ENCODE measurements at places on chromosomes 16 and 17. TPM values are rescaled to one million over a fixed set of nuclear protein-coding genes. Genes with fewer than 3 reads are reported as not detected.

Gene KCNJ12
- total RNA-seq, result 0.33 TPM

Gene CNGB1
- under 0.01 TPM for total RNA-seq

Gene USP43
- 0.98 TPM for total RNA-seq

Gene FAM83G
- 18.9 TPM for total RNA-seq

Gene ADAMTS18
- 81.7 TPM for total RNA-seq

Measured in vein endothelial cell (primary cell).